NCI-H446 (cell line): ENCODE measurements at places on chromosomes 13 and 19.

DNA sequence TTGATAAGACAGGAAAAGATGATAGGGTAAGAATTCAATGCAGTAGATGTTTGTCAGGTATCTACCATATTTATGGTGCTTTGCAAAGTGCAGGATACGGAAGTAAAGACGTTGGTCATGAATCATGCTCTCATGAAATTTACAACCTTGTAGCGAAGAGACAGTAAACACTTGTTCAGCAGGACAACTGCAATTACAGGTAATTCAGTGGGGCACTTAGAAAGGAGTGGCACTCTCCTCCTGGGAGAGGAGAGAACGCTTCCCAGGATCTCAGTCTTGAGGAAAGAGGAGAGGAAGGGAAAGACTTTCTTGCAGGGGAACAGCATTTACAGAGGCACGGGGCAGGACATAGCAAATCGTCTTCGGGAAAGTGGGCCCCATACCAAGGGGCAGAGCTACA lies 46.4 kb downstream of the SOX1 start:
- no peak for DNase-seq

DNA sequence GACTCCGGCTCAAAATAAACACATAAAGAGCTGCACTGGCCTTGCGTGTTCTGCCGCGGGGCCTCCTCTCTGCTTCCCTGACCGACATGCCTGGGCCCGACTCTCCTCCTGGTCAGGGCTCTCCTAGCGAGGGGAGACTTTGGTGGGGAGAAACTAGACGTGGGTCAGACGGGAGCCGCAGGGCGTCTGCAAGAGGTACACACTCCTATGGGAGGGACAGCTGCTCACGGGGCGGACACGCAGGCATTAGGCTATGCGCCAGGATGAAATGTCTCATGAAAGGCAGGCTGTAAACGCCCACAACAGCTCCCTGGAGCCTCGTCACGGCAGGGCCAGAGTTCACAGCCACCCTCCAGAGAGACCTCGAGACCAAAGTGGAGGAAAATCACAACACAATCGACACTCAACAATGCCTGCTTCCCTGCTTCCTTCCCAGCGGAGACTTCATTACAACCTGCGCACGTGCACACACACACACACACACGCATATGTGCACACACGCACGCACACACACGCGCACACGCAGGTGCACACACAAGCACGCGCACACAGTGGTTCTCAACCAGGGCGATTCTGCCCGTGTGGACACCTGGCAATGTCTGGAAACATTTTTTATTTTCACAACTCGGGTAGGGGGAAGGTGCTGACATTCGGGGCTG lies 5.8 kb downstream of the SLC39A3 start:
- DNase-seq, result no peak

GRCh38 chr13:92313382-92313781 lies 913.2 kb upstream of the GPC6 start:
- DNase-seq, result no peak

DNA sequence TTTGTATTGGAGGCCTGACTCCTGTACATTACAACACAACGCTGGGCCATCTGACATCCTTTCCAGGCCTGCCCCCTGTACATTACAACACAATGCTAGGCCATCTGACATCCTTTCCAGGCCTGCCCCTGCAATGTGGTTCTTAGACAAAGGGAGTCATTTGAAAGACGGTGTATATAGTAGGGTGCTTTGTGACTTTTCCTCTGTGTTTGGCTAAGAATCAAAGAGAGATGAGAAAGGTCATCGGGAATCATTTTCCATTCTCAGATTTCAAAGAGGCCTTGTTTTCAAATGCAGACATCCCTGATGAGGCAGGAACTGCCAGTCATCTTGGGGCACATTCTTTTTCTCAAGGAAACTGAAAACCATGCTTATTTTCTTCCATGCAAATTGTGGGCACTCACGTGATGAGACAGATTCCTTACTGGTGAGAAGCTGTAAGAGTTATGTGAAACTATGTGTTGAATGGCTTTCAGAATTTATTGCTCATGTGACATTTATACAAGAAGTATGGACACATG lies 551.6 kb downstream of the MYO16 start:
- no peak for DNase-seq

- DNase-seq, result peak; percentile 51
Observed at GRCh38 chr19:35114353-35115176, 1.1 kb upstream of the FXYD3 start.

DNA sequence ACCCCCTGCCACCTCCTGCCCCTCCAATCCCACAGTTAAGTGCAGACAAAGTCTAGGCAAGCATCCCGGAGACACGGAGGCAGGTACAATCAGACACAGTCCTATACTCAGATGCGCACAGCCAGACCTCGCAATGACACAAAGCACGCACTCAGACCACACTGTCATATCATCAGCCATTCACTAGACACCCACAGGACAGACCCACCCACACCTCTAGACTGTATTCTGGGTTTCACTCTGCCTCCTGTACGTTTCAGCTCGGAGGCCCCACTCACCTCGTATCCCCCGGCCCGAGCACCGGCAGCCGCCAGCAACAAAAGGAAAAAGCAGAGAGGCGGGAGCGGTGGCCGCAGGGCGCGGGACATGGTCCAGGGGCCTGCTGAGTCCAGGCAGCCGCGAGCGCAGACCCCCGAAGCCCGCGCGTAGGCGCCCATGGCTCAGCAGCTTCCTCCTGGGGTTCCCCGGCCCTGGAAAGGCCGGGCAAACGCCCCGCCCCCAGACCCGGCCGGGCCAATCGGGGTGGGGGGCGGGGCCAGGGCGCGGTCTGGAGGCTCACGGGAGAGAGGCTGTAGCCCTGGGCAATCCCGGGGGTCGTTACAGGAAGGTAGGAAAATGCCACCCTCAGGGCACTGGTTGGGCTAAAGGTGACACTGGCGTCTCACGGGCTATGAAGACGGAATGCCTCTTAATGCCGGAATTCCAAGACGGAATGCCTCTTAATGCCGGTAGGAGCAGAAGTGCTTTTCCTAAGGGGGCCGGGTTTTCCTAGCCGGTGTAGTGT lies at the start of the genes MAN2B1 and WDR83:
TSS of gene MAN2B1 (minus strand) at position 478 of the 784 bp plus-strand sequence. CDS start at position 437, 41 bp downstream.
TSS of gene WDR83 (plus strand) at position 543 of the 784 bp plus-strand sequence. CDS start 2,984 bp downstream, outside the sequence.
- peak; percentile 83 for DNase-seq

GRCh38 chr13:40671956-40672764 lies 5.7 kb upstream of the FOXO1 start:
- DNase-seq, result peak; percentile 74

GRCh38 chr13:35474496-35475211 lies 1.8 kb downstream of the MAB21L1 start:
- no peak for DNase-seq

GRCh38 chr19:31979949-31980670 lies 365.3 kb upstream of the ZNF507 start:
- no peak for DNase-seq

- DNase-seq, result no peak
Observed at GRCh38 chr13:111117961-111118360, 2.9 kb downstream of the ARHGEF7 start.

DNA sequence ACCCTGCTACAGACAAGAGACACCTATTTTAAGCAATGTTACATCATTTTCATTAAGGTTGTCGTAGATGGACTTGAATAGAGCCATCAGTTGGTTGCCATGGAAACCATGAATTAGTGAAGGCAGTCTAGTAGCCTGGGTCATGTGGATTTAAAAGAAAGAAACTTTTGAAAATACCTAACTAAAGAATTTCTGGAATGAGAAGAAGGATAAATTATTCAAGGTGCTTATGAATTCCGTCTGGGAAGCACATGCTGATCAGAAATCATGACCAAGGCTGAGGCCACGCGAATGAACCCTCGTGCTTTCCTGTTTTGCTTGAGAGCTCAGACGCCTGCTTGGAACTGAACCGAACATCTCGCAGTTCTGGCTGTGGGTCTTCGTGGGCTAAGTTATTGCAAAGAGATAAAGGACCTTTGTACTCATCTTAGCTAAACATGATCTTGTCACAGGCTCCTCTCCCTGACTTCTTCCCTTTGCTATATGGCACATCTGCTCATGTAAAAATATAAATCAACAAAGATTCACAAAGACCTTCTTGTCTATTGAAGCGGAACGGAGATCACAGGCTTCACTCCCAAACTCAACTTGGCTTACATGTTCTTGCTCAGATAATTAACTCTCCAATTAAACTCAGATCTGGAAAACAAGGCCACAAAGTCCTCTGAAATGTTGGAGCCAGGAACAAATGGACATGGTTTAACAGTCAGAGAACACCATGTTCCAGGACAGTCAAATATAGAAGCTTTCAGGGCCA lies 140.2 kb downstream of the NUFIP1 start:
- no peak for DNase-seq

- no peak for DNase-seq
Observed at GRCh38 chr13:35016362-35017112, 74.5 kb downstream of the NBEA start.

GRCh38 chr13:28671126-28671792 lies 12.3 kb downstream of the POMP start:
- DNase-seq, result no peak

DNA sequence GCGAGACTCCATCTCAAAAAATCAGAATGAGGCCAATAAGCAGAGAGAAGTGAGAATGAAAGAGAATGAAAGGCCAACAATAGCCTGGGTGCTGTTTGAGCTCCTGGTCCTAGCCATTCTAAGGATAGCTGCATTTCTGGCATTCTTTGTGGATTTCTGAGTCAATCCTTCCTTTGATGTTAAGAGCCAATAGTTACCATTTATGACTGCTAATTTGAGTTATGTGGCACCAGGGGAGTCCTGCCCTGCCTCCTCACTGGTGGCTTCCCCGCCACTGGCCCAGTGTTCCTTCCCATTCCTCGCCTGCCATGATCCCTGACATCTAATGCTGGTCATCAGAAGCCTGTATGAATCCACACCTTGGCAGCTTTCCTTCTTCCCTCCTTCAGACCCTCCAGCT lies 991.2 kb downstream of the UQCRFS1 start:
- no peak for DNase-seq

- peak; percentile 98 for DNase-seq
Observed at GRCh38 chr19:38374332-38375097, at the start of gene PSMD8. Gene PSMD8 (plus strand): TSS chr19:38374571. CDS start chr19:38374602, 31 bp downstream.

DNA sequence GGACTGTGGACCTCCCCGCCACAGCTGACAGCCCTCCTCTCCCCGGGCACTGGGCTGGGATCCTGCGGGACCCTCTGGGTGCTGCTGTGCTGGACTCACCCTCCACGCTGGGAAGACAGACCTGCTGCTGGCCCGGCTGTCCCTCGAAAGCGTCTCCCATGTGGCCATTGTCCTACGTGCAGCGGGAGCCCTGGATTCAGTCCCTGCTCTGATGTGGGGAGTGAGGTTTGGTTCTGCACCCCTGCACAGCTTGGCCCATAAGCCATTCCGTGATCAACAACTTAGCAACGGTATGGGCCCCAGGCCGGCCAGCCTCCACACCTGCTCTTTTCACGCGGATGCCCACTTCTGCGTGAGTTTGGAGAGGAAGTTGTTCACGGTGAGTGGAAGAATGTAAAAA lies 195.2 kb downstream of the TEX29 start:
- DNase-seq, result no peak
